ENCODE measurements at places on chromosomes 5 and 9.

DNA sequence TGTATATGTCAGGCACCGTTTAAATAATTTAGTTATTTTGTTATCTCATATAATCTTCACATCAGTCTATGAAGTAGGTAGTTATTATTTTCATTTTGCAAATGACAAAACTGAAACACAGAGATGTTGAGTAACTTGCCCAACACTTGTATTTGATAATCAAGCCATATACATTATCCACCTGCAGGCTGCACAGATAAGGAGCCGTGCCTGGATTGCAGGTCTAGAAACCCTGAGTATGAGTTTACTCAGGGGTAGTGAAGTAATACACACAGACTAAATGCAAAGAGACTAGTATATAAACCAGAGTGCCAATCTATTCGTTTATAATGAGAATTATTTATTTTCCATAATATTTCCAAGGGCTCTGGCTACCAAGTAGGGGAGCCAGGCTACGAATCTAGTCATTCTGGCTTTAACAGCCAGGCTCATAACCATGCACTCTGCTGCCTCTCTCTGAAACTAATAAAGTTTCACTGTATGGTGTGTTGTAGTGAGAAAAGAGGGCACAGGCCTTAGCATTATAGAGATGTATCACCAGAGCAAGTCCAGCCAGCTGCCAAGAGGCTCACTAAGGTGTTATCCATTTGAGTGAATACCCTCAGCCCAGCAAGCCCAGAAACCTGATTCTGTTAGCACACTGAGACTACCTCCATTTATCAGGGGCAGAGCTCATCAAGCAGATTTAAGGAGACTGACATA, 4.5 kb downstream of the HEMGN start:
- DNase-seq, result no peak

DNA sequence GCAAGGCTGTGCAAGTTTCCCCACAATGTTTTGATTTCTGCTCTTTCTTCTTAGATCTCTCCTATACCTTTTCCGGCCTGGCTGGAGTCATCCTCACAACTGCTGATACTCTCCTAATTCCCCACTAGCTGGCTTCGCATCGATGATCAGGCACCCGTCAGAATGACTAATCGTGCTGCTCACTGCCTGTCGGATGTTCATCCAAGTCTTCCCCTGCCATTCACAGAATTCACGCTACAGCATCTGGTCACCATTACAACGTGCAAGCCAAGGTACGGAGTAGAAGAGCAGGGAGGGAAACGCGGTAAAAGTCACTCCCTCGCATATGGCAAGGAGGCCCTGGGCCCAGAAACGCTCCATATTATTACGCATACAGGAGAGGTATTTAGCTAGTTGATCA, 35.1 kb downstream of the CDH10 start:
- no peak for DNase-seq

- DNase-seq, result no peak
Measured at GRCh38 chr9:136085815-136086212, 9.3 kb downstream of the NACC2 start.

DNA sequence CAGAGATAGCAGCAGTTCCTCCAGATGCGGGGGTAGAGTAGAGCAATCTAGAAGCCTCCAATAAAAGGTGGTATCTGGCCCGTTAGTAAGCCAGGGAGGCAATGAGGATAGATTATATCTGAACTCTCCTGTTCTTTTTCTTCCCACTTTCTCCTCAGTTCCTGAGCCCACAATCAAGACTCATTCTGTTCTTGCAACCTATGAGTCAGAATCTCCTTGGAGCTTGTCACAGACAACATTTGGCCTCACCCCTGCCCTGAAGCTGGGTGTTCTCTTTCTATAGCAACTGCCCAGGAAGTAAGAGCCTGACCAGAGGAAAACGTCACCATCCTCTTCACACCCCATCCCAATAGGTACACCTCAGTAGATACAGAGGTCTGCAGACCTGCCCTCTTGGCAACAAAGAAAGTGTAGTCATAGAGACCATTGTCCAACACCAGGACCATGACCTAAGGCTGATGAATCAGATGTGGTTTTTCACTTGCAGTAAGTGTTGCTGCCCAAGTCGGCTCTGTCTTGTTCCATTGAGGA, 76.3 kb upstream of the PCA3 start:
- no peak for DNase-seq

DNA sequence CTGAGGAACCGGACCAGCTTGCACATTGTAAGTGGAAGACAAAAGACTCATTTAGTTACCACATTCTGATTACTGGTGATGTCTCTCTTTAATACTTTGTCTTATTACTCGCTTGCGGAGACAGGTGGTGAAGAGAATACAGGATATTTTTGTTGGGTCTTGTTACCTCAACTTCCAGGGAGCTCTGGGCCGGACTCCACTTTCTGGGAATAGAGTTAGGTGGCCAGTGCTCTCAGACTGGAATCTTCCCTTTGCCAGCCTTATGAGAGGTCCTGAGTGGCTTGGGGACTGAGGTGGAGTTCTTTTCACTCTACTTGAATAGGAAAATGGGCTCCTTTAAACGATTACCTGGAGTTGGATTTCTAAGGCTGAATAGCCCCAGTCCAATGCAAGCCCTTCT, 33.3 kb upstream of the SPRY4 start:
- no peak for DNase-seq

Data from NCI-H748 treated with DMSO at 0.1 percent for 48 hours (cell line).